ENCODE measurements at places on chromosomes 16 and 17.

GRCh38 chr17:79255456-79255855, 180.8 kb downstream of the ENGASE start:
- no peak for DNase-seq

GRCh38 chr16:337975-338575, 14.4 kb downstream of the AXIN1 start:
- DNase-seq = no peak

- DNase-seq = peak; percentile 65
Observed at GRCh38 chr17:45170931-45171337, 9.3 kb downstream of the HEXIM2 start.

GRCh38 chr17:7992924-7993323, 9.5 kb upstream of the GUCY2D start:
- DNase-seq = no peak

GRCh38 chr16:87129771-87130170, 187.4 kb downstream of the C16orf95 start:
- peak; percentile 43 for DNase-seq

DNA sequence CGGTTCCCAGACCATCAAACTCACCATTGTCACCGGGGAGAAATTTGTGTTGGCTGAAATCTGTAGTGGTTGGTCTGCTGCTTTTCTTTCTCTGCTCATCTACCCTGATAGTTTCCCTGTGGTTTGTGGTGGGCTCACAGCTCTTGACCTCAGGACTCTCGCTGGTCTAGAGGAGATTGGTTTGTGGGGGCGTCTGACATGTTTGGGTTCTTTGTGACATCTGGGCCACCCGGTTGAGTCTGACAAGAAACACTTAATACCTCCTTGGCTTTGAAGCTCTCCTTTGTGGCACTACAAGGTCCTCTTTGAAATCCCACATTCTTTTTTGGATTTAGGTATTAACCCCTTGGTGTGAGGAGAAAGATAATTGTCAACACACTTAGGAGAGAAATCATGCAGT, 662.0 kb downstream of the WWOX start:
- DNase-seq = no peak

GRCh38 chr16:2157480-2158261, 2.1 kb downstream of the TRAF7 start:
- no peak for DNase-seq

DNA sequence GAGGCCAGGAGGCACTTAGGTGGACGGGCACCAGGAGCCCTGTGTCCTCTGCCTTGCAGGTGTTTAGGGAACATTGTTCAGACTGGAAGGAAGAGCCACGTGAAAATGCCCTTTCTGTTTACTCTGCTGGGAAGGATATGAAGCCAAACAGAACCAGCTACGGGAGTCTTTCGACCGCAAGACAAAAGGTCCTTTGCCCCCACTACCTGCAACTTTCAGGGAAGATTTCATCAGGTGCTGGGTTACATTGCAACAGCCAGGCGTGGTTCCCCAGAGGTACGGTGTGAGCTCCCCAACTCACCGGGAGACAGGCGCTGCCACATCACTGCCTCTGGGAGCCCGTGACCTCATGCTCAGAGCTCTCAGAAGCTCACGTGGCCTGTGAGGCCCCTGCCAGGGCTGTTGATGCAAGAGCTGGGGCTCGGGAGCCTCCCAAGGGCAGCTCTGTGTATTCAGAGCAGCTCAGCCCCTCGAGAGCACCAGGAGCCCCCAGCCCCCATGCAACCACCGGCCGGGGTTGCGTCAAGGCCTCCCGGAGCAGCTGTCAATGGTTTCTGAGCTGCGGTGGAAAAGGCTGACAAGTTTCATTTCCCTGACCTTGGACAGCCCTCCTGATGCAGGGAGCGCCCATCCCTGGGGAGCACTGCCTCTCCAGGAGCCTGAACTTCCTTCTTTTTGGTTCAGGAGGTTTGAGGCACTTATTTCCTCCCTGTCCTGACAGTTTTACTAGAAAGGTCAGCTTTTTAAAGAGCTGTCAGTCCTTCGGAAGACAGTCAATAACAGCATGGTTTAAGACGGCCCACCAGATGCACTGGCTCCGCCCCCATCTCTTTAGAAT, 42.1 kb downstream of the TBC1D16 start:
- DNase-seq = peak; percentile 95

- DNase-seq = no peak
Observed at GRCh38 chr16:47924950-47925349, 230.8 kb downstream of the ABCC12 start.

GRCh38 chr16:68446681-68447652, 1.3 kb downstream of the SMPD3 start:
- no peak for DNase-seq

GRCh38 chr17:7747635-7748071, 30.1 kb downstream of the DNAH2 start:
- peak; percentile 78 for DNase-seq

DNA sequence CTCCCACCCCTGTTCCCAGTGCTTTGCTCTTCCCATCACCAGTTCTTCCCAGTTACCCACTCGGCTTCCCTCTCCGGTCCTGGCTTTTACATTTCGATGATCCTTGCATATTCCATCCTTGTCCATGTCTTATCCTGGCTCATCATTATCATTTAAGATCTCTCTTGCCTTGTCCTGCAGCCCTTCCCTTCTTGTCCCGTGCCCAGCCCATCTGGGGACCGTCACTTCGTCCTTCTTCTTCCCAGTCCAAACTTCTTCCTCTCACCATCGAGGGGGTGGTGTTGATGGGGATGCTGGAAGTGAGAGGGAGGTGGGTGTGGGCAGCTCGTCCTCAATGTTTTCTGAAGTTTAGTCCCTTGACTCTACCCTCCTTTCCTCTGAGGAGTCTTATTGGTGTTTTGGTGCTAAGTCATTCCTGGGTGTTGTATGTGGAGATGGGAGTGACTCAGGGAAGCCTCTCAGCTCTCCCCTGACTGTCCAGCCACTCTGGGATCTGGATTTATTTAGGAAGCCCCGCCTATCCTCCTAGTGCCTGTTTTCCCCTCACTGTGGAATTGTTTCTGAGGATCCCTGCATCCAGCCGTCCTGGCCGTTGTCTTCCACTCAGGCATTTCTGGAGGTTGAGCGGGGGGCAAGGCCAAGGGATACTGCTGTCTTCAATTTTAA, 975 bp downstream of the SNX29 start:
- DNase-seq = peak; percentile 85

DNA sequence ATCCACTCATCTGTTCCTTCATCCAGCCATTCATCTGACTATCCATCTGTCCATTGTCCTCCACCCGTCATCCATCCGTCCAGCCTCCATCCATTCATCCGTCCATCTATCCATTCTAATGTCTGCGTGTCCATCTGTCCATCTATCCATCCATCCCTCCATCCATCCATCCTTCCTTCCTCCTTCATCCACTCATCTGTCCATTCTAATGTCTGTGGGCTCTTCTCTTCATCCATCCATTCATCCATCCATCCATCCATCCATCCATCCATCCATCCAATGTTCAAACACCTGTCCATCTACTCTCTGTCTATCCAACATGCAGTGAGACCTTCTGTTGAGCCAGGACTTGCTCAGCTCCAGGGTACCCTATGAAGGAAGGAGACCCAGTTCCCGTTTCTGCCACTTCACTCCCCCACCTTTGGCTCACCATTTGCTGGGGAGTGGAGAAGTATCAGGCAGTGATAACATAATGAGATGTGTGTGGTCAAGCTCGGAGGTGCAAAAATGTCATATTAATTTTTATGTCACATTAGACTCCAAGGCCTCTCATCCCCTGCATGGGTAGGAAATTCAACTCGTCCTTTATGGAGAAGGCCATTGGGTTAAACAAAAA, 36.5 kb upstream of the ADGRG1 start:
- no peak for DNase-seq

DNA sequence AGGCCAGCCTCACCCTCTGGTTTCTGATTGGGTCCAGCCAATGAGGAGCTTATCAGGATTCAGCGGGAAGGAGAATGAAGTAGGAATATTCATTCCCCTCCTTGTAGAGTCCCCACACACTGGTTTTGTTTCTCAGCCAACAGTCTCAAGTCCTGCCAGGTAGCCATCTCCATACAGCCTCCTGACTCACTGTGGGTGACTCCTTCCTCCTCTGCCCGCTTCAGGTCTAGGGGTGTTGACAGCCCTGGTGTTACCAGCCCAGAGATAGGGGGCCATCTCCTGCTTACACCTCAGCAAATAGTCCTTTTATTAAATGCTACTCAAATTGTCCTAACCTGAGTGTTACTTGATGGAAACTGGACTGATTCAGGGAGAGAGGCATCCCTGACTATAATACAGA, 4.0 kb upstream of the MFAP4 start:
- DNase-seq = no peak

GRCh38 chr16:46629331-46630219, 8.4 kb upstream of the SHCBP1 start:
- peak; percentile 65 for DNase-seq

GRCh38 chr17:5872831-5873230, 197.3 kb upstream of the WSCD1 start:
- DNase-seq = no peak

GRCh38 chr17:58204796-58205195, 12.3 kb downstream of the EPX start:
- DNase-seq = peak; percentile 11

- DNase-seq = no peak
Observed at GRCh38 chr17:34761646-34762045, 182.3 kb downstream of the TMEM132E start.

GRCh38 chr16:83958137-83958845, 5.3 kb downstream of the OSGIN1 start:
- no peak for DNase-seq

DNA sequence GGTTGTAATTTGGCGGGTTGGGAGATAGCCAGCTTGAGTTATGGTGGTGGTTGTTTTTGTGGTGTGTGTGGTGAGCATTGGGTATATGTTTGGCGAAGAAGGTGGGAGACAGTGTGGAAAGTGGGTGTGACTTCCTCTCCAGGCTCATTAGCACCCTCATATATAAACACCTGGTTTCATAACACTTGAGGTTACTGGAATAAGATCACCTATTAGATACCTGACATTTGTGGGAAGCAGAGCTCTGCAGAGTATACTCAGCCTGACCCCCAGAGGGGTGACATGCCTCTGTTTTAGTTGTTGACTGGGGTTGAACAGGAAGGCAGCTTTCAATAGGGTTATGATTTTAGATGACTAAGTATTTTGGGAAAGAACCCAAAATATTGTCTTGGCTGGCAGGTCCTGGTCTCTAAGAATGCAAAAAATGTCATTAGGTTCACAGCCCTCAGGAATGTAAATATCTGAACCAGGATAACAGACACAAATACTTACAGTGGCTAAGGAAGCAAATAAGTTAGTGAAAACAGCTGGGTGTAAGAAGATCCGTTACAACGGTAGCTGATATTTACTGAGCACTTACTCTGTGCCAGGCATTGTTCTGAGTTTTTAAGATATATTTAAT, 18.3 kb upstream of the EFCAB13 start:
- DNase-seq = peak; percentile 97

GRCh38 chr16:88810912-88811768, 588 bp downstream of the APRT start:
- DNase-seq = peak; percentile 85

DNA sequence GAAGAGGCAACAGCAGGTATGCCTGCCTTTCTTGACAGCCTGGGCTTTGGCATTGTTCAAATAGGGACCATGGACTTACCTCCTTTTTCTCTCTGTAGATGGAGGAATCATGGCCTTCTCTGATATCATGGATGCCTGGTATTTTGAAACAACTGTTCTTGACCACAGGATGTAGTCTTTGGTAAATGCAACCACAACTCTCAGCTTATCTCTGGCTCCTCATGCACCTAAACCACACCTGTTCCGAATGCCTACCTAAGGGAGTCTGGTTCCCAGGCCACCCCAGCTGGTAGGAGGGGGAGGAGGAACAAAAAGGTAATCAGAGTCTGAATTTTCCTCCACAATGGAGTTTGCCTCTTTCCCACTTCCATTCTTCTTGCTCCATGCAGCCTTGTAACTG, 18.8 kb downstream of the CDK5RAP3 start:
- DNase-seq = no peak

DNA sequence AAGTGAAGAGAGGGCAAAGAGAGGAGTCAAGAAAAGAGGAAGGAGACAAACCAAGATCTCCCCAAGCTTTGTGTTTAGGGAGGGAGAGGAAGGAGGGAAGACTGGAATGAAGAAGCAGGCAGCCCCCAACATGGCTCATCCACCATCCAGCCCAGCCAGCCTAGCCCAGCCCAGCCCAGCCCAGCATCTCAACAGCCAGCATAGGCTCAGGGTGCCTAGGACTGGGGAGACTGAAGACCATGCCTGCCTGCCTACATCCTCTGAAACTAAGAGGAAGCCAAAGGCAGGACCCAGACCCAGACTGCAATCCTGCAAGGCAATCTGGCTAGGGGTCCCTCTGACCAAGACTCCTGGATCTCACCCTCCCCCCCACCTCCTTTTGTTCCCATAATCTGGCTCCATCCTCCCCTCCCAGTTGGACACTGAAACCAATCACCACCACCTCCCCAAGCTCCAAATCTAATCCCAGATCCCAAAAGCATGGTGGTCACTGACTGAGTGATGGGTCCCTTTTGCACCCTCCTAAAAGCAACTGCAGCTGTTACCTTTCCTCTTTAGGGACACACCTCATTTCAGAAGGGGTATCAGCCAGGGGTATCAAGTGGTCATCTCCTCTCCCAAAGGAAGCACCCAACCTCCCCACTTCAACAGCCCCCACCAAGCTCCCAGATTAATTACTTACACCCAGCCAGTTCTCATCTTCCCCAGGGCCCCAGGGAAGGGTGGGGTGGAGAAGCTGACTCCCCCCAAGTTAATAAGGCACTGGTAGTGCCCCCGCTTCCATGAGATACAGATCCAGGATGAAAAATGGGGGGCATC, 1.2 kb downstream of the HDAC5 start:
- no peak for DNase-seq

DNA sequence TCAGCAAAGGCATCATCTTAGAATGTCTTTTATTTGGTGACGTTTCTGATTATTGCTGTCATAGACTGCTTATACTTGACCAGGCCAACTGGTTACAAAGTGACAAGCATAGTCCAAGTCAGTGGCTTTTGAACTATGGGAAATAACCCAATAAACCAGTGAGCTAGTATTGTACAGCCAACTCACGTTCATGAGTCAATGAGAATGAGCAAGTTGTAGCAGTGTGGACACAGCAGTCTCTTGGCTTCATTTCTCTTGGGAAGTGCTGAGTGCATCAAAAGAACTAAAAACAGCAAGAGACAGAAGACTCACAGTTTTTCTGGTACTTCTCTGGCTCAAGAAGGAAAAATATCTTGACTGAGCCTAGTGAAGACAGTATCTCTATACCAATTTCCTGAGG, 36.9 kb upstream of the CRISPLD2 start:
- no peak for DNase-seq

- DNase-seq = peak; percentile 75
Observed at GRCh38 chr16:67571981-67572431, 9.7 kb downstream of the CTCF start.

Data from fibroblast of skin of right biceps (primary cell).